ENCODE measurements at places on chromosomes 6 and 20. TPM values are rescaled to one million over a fixed set of nuclear protein-coding genes. Genes with fewer than 3 reads are reported as not detected.
A peak's percentile ranks its signal among the peaks of the same experiment; 100 is the strongest.

DNA sequence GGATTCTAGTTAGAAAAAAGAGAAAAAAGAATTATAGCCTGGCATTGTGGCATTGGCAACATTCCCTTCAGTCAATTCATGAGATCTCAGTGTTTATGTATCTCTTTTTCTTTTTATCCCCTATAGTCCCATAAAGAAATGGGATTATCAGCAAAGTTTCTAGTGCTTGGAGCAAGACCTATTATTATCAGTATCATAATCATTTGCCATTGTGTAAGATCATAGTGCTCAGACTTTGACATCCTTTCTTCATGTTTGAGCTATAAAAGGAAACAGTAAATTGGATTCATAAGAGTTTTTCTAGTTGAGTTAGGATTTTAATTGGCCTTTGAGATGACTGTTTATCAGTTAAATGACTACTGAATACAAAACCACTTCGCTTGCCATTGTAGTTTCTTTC, 295.6 kb downstream of the GRIK2 start:
- no peak for DNase-seq

DNA sequence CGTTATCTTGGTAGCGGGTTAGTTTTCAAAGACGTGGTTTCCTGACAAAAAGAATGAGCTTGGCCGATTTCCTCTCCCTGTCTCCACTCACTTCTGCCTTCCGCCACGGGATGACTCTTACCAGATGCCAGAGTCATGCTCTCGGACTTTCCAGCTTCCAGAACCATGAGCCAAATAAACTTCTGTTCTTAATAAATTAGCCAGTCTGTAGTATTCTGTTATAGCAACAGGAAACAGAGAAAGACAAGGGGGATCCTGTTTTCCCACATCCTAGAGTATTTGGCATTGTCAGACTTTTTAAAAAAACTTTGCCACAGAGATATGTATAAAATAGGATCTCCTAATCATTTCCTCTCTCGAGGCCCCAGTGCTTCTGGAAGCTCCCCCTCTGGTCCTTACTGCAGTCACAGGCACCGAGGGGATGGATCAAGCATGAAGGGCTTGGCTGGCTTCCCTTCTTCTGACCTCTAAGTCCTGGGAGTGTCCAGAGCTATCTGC, 84.9 kb upstream of the NAA20 start:
- peak; percentile 37 for DNase-seq

DNA sequence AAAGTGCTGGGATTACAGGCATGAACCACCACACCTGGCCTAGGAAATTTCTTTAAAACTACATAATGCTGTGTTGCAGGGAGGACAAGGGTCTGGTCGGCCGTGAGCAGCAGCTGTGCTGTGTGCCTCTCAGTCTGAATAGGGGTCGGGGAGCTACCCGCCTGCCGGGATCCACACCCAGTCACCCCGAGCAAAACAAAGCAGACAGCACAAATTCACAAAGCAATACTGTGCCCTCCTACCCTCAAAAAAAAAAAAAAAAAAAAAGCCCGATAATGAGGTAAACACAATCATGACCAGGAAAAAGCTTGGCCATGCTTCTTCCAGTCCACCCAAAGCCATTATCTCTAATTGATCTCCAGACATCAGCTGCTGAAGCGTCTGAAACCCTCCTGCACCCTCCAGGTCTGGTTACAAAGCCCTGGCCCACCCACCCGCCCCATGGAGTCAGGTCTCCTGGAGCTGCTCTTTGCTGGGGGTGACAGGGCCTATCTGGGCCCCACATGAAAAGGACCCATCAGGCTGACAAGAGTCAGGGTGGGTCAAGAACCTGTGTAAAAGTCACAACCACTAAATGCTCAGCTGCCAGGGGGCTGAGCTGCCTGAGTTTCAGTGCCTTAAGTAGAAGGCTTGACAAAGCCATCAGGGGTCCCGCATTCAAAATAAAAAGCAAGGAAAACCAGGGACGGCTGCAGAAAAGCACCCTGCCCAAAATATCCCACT, 88.2 kb downstream of the NOL4L start:
- DNase-seq = no peak

GRCh38 chr6:131443514-131443913, 129.5 kb upstream of the ARG1 start:
- DNase-seq = no peak

- DNase-seq = no peak
These were observed 24.5 kb downstream of the BCAS4 start for GRCh38 chr20:50819349-50819748.

GRCh38 chr6:95203153-95203754, 374.1 kb upstream of the MANEA start:
- peak; percentile 4 for DNase-seq

- DNase-seq = no peak
These were observed 52.7 kb downstream of the CPXM1 start for GRCh38 chr20:2747676-2748235.

- no peak for DNase-seq
These were observed 52.6 kb upstream of the SALL4 start for GRCh38 chr20:51854921-51855320.

DSP gene
- total RNA-seq = 24.3 TPM

PTK6 gene
- not detected for total RNA-seq

THEMIS gene
- total RNA-seq = not detected

RAB32 gene
- total RNA-seq = 91.6 TPM

TTPAL gene
- total RNA-seq = 23.4 TPM

HCRTR2 gene
- not detected for total RNA-seq

All from M059J (cell line).